ENCODE measurements at places on chromosomes 4 and X. TPM values are rescaled to one million over a fixed set of nuclear protein-coding genes. Genes with fewer than 3 reads are reported as not detected.

DNA sequence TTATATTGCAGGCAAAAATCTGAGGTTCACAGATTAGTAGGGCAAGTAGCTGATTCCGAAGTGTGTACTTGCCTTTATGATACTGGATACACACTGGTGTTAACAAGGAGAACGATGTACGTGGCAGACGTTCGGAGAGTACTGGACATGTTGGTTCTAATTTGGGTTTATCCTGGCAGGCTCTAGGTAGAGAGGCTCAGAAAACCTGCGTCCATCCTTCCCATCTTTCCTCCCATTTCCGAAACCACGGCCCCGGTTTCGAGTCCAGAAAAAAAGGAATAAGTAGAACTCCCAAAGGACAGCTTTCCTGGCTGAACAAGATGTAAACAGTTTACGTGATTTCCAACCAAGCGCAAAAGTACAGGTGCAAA is 351 bp upstream of the SLC30A9 start:
- no peaks in the 10 kb centered on the region for H3K36me3 ChIP-seq
- H3K4me3 ChIP-seq: peak overlapping the region; percentile 96
- no peak for DNase-seq
- peak overlapping the region; percentile 97 for H3K27ac ChIP-seq

- H3K4me3 ChIP-seq: no peak overlapping the region
- H3K27me3 ChIP-seq: no peaks in the 10 kb centered on the region
- no peak for DNase-seq
- H3K36me3 ChIP-seq: peaks cover 14% of the 10 kb centered on the region
- H3K27ac ChIP-seq: no peak overlapping the region
- peaks cover 14% of the 10 kb centered on the region for H3K4me1 ChIP-seq
Observed at GRCh38 chrX:40688929-40689328, 41.6 kb upstream of the CXorf38 start.

- H3K4me1 ChIP-seq: peaks cover 9% of the 10 kb centered on the region
- no peak overlapping the region for H3K27ac ChIP-seq
- no peak for DNase-seq
- H3K36me3 ChIP-seq: no peaks in the 10 kb centered on the region
- peaks cover 36% of the 10 kb centered on the region for H3K27me3 ChIP-seq
Observed at GRCh38 chr4:132572210-132572609, 576.9 kb upstream of the PCDH10 start.

DNA sequence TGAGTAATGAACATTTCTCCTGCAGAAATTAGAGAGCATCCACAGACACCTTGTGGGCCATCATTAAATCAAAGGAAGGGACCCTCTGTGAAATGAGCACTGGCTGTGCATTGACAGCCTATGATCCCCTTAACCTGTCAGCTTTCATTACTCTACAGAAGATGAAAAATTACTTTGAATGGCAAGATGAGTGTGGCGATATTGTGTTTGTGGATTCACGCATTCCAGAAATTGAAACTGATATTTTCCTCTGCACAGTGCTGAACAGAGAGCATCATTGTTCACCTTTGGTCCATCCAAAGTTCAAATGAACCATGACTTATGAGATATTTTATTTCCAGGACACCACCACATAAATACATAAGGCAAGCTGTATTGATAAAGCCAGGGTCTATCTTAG is 374.8 kb upstream of the ANXA10 start:
- H3K36me3 ChIP-seq: no peaks in the 10 kb centered on the region
- H3K4me1 ChIP-seq: no peaks in the 10 kb centered on the region
- H3K4me3 ChIP-seq: no peak overlapping the region

- no peak overlapping the region for H3K4me3 ChIP-seq
- H3K4me1 ChIP-seq: no peaks in the 10 kb centered on the region
- H3K27me3 ChIP-seq: peaks cover 2% of the 10 kb centered on the region
Observed at GRCh38 chr4:14835288-14835687, 167.0 kb upstream of the CPEB2 start.

DCAF8L2 gene
- 0.29 TPM for total RNA-seq

All from progenitor cell of endocrine pancreas (in vitro differentiated cells).